ENCODE measurements at places on chromosomes 3 and 15.

GRCh38 chr3:18716821-18717220, 291.7 kb upstream of the SATB1 start:
- ATAC-seq: no peak

DNA sequence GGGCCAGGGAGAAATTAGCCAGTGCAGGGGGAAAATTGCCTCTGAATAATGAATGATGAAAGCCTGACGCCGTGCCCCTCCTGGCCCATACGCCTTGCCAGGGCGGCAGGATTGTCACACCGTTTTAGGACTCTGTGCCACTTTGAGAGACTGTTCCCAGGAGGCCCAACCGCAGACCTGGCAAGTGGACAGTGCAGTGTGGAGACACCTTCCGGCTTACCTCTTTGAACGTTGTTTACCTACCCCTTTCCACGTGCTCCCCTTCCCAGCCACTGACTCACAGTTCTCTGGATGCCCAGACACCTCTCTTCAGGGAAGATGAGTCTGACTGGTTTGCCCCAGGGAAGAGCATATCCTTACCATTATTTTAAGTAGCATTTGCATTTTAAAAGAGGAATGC, 84.0 kb upstream of the PXYLP1 start:
- ATAC-seq: no peak

GRCh38 chr3:151113343-151113742, 27.9 kb downstream of the MED12L start:
- no peak for ATAC-seq

DNA sequence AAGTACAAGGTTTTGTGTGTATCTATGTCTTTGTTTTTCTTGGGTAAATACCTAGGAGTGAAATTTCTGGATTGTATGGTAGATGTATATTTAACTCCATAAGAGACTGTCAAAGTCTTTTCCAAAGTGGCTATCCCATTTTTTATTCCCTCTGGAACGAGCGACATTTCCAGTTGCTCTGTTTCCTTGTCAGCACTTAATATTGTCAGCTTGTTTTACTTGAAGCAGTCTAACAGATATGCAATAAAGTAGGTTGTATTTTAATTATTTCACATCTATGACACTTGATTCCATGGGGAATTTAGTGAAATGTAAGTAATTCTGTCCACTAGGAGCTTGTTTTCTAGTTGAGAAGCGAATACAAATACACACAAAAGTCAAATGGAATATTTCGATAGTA, 18.5 kb upstream of the BNIP2 start:
- ATAC-seq: no peak

GRCh38 chr3:61814674-61815073, 253.3 kb downstream of the PTPRG start:
- no peak for ATAC-seq

- no peak for ATAC-seq
Measured at GRCh38 chr3:134619301-134619615, 31.6 kb downstream of the KY start.

GRCh38 chr3:114506591-114507300, 212.9 kb downstream of the TIGIT start:
- peak; percentile 78 for ATAC-seq

- no peak for ATAC-seq
Measured at GRCh38 chr3:194326968-194327217, 24.2 kb downstream of the CPN2 start.

GRCh38 chr3:159163656-159164055, 361.8 kb downstream of the MFSD1 start:
- no peak for ATAC-seq

- no peak for ATAC-seq
Measured at GRCh38 chr15:39326306-39326975, 254.4 kb upstream of the THBS1 start.
